ENCODE measurements at places on chromosomes 1 and 21.
A peak's percentile ranks its signal among the peaks of the same experiment; 100 is the strongest.

GRCh38 chr1:34268311-34268954 lies 91.7 kb downstream of the C1orf94 start:
- H3K27me3 ChIP-seq = peaks cover 44% of the 10 kb centered on the region
- no peak overlapping the region for H3K27ac ChIP-seq
- no peaks in the 10 kb centered on the region for H3K36me3 ChIP-seq
- H3K4me3 ChIP-seq = no peak overlapping the region
- no peak for DNase-seq

- DNase-seq = no peak
- peaks cover 7% of the 10 kb centered on the region for H3K36me3 ChIP-seq
- H3K4me3 ChIP-seq = no peak overlapping the region
These were observed 39.0 kb downstream of the SMYD2 start for GRCh38 chr1:214319938-214320337.

DNA sequence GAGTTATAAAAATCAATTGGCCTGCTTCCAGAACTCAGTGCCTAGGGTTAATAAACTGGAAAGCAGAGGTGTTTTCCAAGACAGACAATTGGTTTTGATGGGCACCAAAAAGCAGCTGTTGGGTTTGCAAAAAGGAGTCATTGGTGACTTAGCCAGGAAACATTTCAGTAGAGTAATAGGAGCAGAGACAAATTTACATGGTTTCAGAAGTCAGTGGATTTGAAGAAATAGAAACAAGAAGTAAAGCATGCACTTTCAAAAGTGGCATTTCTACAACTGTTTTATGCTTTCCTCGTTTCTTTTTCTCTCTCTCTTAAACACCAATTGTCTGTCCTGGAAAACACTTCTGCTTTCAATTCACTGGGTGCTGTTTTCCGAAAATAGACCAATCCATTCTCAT lies 87.8 kb downstream of the GLUL start:
- no peaks in the 10 kb centered on the region for H3K27me3 ChIP-seq
- no peak overlapping the region for H3K4me3 ChIP-seq
- no peak for DNase-seq
- peaks cover 7% of the 10 kb centered on the region for H3K36me3 ChIP-seq
- H3K4me1 ChIP-seq = peaks cover 12% of the 10 kb centered on the region

DNA sequence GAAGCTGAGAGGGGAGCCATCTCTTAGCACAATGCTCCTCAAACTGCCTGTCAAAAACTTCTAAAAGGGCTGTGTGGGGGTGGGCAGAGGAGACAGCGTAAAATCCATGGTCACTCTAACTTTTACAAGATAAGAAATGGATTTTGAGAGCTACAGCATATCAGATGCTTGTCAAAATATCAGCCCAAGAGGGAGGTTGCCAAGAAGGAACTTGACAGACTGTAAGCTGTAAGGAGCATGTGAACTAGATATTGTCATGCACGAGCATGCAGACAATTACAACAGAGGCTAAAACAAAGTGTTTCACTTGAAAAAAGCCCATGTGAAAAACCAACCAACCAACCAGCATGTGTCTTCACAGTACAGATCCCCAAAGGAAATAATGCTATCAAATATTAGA lies 107.3 kb upstream of the B3GALT2 start:
- no peak overlapping the region for H3K4me3 ChIP-seq
- no peaks in the 10 kb centered on the region for H3K27me3 ChIP-seq
- peaks cover 1% of the 10 kb centered on the region for H3K4me1 ChIP-seq
- no peak overlapping the region for H3K27ac ChIP-seq
- H3K36me3 ChIP-seq = peaks cover 6% of the 10 kb centered on the region

DNA sequence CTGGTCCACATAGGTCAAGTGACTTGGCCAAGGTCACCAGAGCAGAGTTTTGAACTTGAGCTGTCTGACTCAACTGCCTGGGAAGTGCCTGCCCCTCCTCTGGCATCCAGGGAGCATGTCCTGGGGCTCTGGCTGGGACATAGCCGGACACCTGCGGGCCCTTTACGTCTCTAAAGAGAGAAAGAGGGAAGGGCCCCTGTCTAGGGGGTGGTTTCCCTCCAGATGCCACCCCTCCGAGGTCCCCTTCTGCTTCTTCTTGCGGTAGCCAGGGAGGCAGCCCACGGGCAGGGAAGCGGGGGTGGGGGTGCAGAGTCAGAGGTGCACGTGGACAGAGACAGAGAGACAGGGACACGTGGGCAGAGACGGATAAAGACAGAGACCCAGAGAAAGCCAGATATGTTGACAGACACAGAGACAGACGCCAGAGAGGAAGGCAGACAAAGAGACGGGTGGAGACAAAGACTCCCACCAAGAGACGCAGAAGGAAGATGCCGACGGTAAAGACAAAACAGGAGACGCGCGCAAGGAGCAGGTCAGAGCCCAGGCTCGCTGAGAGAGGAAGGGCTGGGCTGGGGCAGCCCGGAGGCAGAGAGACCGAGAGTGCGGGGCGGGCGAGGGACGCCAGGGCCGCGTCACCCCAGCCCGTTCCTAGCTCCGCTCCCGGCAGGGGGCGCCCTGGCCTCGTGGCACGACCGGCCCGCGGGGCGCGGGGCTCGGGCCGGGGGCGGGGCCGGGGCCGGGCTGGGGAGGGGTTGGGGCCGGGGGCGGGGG lies 458 bp upstream of the ALPL start:
- no peak overlapping the region for H3K27ac ChIP-seq
- H3K27me3 ChIP-seq = peaks cover 79% of the 10 kb centered on the region
- DNase-seq = peak; percentile 49
- peak overlapping the region; percentile 64 for H3K4me3 ChIP-seq

GRCh38 chr1:204680461-204680860 lies 5.1 kb downstream of the LRRN2 start:
- no peaks in the 10 kb centered on the region for H3K4me1 ChIP-seq
- DNase-seq = no peak
- H3K27ac ChIP-seq = no peak overlapping the region
- H3K36me3 ChIP-seq = no peaks in the 10 kb centered on the region
- no peak overlapping the region for H3K4me3 ChIP-seq

- H3K27me3 ChIP-seq = peaks cover 67% of the 10 kb centered on the region
- no peaks in the 10 kb centered on the region for H3K36me3 ChIP-seq
- no peaks in the 10 kb centered on the region for H3K4me1 ChIP-seq
- peak overlapping the region; percentile 56 for H3K4me3 ChIP-seq
These were observed 62.2 kb downstream of the ELK4 start for GRCh38 chr1:205569411-205570172.

DNA sequence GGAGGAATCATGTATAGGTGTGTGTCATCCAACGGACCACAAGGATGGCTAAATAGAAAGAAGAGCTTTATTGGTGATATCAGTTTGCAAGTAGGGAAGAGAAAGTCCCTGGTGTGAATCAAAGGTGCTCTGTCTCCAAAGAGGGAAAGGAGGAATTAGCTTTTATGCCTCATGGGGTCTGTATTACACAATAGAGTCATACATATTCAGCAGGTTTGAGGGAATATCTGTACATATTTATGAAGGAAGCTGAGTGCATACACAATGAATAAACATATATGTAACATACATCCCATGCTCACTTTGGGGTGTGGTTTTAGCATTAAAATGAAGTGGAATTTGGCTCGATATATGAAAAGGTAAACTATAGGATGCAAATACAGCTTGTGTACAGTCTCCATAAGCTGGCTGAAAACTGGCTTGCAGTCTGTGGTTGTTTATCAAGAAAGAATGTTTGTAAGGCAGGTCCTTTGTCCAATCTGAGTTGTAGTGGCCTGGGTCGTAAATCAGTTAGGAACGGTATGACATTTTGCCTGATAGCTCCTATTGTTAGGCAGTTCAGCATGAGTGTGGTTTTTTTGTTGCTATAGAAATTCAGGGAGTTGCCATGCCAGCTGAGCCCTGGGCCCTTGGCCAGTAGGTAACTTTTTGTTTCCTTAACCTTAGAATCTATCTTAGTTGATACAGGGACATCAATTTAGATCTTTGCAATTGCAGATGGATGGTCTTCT lies 198.0 kb upstream of the ZP4 start:
- H3K4me3 ChIP-seq = no peak overlapping the region
- DNase-seq = no peak
- H3K36me3 ChIP-seq = no peaks in the 10 kb centered on the region
- H3K27me3 ChIP-seq = no peaks in the 10 kb centered on the region
- no peaks in the 10 kb centered on the region for H3K4me1 ChIP-seq

- no peak overlapping the region for H3K27ac ChIP-seq
- DNase-seq = no peak
- H3K4me1 ChIP-seq = no peaks in the 10 kb centered on the region
These were observed 10.3 kb upstream of the CDCP2 start for GRCh38 chr1:54163051-54163450.

DNA sequence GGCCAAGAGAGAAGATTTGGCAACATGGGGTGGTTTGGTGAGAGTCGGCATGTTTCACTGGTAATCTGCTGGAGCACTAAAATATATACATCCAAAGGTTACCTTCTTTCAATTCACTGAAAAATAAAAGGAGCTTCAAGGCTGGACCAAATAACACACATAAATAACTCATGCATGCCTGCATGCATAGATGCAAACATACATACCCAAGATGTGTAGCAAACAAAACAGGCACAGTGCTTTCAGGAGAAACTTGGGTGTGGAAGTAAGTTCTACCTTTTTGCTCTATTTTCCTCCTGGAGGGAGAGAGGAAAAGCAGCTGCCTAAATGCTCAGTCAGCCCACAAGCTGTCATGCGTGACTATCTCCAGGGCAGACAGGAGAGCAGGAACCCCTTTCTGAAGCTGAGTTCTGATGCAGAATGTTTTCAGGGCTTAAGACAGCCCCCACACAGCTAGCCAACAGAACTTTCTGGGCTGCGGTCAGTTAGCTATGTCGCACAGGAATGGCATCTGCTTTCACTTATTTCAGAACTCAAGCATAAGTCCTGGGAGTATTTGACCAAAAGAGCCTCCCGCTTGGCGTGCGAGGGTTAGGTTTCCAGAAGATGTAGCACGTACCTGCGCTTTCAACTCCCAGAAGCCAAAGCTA lies 166.2 kb downstream of the TOMM20 start:
- peaks cover 11% of the 10 kb centered on the region for H3K36me3 ChIP-seq
- peaks cover 43% of the 10 kb centered on the region for H3K4me1 ChIP-seq
- H3K4me3 ChIP-seq = peak overlapping the region; percentile 72
- no peak for DNase-seq
- no peaks in the 10 kb centered on the region for H3K27me3 ChIP-seq

- peaks cover 20% of the 10 kb centered on the region for H3K4me1 ChIP-seq
- DNase-seq = no peak
- H3K36me3 ChIP-seq = peaks cover 7% of the 10 kb centered on the region
- H3K4me3 ChIP-seq = no peak overlapping the region
These were observed 25.7 kb downstream of the ZBTB18 start for GRCh38 chr1:244076740-244077139.

DNA sequence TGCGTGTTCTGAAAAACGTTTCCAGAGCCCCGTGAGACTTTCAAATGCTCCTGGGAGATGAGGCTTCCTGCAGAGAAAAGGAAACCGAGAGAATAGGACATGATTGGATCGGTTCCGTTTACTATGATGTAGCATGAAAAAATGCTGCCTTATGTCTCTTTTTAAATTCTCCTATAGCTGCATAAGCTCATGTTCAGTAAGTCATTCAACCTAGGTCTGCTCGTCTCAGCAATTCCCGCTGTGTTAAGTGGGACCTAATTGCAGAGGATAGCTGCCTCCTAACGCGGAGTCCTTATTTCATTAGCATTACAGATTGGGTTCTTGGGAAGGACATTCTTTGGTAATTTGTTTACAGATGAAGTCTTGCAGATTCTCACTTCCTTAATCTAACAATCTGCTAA lies 165.3 kb downstream of the GALNT2 start:
- no peak overlapping the region for H3K4me3 ChIP-seq
- H3K27me3 ChIP-seq = no peaks in the 10 kb centered on the region
- no peak for DNase-seq
- H3K27ac ChIP-seq = no peak overlapping the region
- peaks cover 10% of the 10 kb centered on the region for H3K4me1 ChIP-seq

- no peak for DNase-seq
- peaks cover 23% of the 10 kb centered on the region for H3K4me1 ChIP-seq
- no peaks in the 10 kb centered on the region for H3K27me3 ChIP-seq
These were observed 17.0 kb downstream of the SON start for GRCh38 chr21:33559813-33560212.

DNA sequence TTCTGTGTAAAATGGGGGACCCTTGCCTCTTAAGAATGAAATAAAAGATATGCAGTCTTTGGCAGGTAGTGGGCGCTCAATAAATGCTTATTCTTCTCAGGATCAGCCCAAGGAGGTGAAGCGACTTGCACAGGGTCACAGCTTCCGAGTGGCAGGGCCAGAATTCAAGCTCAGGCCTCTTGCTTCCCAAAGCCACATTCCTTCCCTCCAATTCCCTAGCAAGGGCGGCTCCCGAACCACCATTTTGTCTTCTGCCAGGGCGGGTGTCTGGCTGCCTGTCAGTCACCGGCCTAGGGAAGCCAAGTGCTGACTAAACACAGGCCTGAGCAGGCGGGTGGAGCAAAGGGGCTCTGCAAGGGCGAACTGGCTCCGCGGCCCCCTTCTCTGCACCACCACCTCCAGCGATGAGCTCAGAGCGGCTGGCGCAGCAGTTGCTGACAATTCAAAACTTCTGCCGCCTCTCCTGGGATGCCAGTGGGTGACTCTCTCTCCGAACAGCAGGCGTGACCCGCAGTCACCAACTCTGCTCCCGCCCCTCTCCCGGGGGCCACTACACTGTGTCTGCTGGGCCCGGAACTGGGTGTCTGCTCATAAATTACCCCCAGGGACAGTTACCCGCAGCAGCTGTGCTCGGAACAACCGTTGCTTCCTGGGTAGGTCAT lies 10.8 kb downstream of the GPR3 start:
- DNase-seq = no peak
- no peaks in the 10 kb centered on the region for H3K27me3 ChIP-seq
- H3K4me3 ChIP-seq = peak overlapping the region; percentile 69
- peaks cover 15% of the 10 kb centered on the region for H3K36me3 ChIP-seq

GRCh38 chr1:41878911-41879310 lies 39.8 kb downstream of the HIVEP3 start:
- H3K4me1 ChIP-seq = peaks cover 46% of the 10 kb centered on the region
- no peak overlapping the region for H3K4me3 ChIP-seq
- H3K27me3 ChIP-seq = no peaks in the 10 kb centered on the region
- no peaks in the 10 kb centered on the region for H3K36me3 ChIP-seq

DNA sequence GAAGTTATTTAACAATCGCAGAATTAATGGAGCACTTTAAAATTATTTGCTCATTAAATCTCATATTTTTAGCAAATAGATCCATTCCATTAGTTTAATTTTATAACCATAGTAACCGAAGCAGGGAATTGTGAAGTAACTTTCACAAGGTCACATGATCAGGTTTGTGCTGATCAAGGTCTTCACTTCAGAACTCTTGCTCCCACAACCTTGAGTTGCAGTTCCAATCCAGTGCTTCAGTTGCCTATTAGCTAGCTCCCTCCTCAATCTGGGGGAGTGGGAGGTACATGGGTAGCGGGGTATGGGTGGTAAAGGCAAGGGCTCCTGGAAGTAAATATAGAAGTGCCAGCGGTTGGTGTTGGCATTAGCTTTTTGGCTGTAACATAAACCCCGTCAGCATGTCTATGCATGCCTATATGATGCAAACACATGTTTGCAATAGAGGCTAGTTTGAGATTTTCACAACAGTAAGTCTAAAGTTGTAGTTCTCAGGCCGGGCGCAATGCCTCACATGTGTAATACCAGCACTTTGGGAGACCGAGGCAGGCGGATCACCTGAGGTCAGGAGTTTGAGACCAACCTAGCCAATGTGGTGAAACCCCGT lies 5.8 kb downstream of the ATP5IF1 start:
- no peak for DNase-seq
- peaks cover 22% of the 10 kb centered on the region for H3K4me1 ChIP-seq

Measured in effector memory CD8-positive, alpha-beta T cell (primary cell).